ENCODE measurements at places on chromosomes 11 and 22.

DNA sequence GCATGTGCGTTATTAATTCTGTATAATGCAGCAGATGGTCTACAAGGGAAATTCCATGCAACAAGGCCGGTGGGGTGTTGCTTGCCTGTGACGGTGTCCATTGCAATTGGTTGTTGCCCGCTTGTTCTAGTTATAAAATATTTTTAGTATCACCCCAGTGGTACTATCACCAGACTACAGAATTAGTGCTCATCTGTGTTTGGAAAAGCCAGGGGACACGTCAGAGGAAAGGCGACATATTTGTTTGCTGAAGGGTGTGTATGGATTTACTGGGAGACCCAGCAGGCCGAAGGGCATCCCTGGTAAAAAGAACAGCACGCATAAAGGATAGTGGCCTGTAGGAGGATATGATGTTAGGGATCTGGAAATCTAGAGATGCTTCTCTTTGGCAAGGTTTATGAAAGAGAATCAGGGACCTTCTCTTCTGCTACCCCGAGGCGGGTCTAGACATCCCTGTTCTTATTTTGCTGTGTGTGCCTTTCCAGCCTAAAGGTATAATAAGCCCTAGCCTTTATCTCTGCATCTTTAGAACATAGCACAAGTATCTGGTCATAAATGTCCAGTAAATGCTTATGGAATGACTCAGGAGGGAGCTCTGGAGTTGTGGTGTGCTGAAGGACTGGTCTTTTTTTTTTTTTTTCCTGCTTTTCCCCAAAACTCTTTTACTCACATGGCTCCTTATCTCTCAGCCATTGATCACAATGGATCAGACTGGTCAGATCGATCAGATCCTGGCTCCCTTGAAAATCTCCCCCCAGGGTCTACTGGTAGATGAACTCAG lies 90.9 kb downstream of the LDLRAD3 start:
- no peak for DNase-seq

DNA sequence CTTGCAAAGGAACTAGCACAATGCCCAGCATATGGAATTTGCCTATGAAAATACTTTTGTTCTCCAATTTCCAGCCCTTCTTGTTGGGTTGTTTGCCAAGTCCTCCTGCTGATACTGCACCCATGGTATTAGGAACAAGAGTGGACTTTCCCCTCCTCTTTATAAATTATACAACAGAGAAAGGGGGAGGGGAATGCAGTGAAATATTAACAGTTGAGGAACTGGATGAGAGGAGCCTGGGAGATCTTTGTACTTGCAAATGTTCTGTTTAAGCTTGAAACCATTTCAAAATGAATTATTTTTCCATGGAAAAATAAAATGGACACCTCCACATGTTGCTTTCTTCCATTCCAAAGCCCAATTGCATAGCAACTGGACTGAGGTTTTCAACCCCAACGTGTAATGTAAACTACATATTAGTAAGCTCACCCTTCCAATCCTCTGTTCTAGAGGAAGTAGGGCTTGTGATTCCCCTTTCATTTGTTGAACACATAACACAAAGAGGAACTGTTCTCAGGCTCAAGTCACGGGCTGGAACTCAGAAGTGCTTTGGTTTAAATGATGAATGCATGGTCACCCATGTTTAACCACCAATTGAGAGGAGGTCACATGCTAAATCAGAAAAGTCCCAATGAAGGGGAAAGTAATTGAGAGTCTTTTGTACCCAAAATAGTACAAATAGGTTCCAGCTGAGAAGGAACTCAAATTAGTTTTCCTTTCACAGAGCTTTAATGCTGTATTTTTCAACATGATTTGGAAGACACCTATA lies 66.2 kb upstream of the ZC3H12C start:
- peak; percentile 60 for DNase-seq

DNA sequence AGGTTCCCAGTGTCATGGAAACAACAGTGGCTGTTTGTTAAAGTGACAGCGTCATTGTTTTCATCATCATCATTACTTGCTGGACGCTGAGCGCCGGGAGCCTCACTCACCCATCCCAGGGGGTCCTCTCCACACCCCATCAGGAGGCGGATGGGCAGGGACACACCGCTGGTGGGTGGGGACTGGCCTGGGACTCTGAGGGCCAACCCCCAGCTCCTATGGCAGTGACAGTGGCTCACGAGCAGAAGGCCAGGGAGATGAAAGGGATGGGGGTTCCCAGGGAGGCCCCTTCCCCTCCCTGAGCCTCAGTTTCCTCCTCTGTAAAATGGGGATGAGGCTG lies 76.6 kb upstream of the PRR5 start:
- no peak for DNase-seq

DNA sequence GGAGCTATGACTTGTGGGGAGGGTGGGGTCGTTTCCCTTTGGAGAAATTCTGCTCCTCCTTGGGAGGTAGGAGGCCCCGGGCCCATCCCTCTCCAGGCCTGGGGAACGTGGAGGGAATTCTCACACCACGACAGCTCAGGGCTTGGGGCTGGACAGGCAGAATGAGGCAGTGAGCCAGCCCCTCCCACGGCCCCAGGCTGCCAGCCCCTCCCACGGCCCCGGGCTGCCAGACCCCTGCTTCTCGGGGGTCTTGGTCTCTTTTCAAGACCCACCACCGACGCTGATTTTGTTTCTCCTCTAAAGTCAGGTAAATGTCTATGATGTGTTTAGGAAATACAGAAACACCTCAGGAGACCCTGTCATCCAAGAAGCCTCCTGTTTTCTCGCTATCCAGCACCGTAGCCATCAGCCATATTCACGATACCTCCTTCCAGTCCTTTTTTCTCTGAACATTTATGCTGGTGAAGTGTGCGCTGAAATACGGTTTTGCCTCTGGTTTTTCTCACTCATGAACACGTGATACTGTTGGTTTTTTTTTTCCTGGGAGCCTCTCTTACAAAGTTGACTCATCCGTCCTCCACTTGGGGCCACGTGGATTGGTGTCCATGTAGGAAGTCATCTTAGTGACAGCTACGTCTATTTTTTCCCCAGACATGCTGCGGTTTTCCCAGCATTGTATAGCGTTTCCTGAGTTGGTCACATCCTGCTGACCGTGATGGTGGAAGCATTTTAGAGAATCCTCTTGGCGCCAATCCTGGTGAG lies 1219.6 kb downstream of the BRD1 start:
- DNase-seq: no peak

- DNase-seq: peak; percentile 72
These were observed 7.9 kb downstream of the FEN1 start for GRCh38 chr11:61800331-61801281.

DNA sequence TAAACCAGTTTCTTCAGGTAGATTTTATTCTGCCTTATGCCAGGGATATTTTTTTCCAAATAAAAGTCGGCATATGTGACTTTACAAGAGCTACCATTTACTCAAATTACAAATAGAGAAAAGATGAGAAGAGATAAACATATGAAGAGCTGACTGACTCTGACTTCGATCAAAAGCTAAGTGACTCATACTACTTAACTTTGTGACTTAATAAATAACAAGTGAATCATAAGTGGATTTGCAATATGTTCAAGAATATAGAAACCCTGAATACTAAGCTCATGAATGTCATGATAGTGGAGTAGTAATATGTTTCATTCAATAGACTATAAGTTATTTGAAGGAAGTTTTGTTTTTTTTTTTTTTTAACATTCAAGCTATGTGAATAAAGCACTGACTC lies 130.5 kb upstream of the ANO3 start:
- no peak for DNase-seq

GRCh38 chr11:46951864-46952263 lies 15.3 kb downstream of the CSTPP1 start:
- no peak for DNase-seq

GRCh38 chr11:125227151-125227550 lies 62.6 kb downstream of the PKNOX2 start:
- no peak for DNase-seq

- DNase-seq: peak; percentile 92
These were observed 23.2 kb upstream of the ZBTB16 start for GRCh38 chr11:114036147-114036811.

GRCh38 chr11:112628676-112629075 lies 332.5 kb upstream of the NCAM1 start:
- DNase-seq: no peak

DNA sequence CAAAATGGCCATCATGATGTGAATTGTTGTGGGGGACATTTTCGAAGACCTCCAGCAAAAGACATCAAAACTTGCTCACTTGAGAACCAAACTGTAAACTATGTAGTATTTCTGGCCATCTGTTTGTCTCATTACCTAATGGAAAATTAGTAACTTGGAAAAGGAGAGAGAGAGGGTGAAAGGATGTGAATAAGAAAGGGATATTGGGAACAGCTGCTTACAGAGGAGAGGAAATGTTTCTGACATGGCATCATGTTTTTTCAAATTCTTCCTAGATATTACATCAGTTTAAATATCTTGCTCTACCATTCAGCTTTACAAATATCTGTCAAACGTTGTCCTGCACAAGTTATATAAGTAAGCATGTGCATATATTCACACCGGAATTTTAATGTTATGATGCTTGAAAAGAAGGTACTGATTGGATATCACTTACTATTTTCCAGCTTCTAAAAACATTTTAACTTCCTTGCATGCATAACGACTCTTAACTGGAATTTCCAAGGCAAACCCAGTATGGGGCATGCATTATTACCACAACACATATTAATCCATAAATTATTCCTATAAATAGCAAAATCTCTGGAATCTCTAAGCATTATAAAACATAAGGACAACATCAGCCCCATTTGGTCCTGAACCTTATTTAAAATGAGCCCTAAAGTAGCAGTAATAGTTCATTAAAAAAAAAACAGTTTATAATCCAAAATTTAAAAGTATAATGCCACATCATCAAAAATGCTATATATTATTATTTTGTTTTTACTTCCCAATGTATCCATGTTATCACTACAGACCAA lies 20.0 kb downstream of the GUCY1A2 start:
- DNase-seq: no peak

DNA sequence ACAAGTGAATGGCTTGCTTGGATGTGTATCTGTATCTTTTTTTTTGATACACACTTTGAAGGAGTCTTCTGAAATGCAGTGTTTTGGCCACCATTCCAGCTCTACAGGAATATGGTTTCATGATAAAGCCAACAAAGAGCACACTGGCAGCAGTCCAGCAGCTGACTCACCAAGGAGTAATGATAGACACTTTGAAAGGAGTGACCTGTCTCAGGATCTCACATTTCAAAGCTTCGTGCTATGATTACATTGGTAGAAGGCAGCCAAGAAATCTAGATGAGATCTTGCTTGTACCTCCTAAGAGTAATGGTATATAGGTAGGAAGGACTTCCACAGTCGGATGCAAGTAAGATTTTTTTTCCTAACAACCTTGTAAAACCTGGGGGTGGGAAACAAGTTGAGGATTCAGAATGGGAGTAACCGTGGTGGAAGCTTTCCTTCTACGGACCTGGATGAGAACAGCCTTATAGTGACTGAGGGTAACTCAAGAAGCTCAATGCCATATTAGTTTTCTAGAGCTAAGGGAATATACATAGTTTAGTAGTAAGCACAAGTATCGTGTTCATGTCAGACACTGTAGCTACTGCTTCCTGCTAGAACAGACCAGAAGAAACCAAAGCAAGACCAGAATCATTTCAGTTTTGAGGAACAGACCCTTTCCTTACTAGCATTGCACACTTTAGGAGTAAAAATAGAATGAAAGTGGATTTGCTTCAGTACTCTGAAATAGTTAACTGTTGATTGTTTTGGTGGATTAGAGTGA lies 25.0 kb downstream of the MTMR3 start:
- peak; percentile 96 for DNase-seq

DNA sequence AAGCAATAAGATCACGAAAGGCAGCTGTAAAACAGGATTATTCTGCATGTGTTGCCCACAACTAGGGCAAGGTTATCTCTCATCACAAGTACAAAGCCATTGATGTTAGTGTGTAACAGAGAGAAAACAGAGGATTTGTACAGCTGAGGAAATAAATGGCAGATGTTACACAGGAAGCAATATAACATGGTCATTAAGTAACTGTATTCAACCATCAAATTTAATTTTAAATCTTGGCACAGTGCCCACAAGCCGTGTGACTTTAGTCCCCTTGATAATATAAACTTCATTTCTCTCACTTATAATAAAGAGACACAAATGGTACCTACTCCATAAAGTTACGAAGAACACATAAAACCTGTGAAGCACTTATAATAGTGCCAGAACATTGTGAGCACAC lies 17.3 kb downstream of the OR51E2 start:
- no peak for DNase-seq

DNA sequence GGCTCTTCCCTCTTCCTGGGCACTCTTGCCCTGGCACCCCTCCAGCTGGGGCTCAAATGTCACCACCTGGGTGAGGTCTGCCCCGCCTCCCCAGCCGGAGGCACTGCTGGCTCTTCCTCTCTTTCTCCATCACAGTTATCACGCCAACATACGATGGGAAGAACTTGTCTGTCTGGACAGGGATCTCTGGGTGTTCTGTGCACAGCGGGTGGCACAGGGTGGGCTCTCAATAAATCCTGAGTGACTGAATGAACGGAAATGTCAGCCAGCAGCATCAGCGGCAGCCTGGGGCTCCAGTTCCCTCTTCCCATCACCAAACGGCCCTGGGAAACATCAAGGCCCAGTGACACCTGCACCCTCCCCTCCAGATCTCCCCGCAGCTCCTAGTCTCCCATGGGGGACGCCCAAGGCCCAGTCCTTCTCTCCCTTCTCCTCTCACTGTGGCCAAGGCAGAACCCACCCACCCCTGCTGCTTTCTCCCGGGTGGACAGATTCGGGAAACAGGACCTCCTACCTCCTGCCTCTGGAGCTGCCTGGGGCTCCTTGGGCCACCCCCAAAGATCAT lies 440 bp upstream of the SLC25A45 start:
- DNase-seq: no peak

GRCh38 chr11:93396316-93396715 lies 65.8 kb downstream of the DEUP1 start:
- DNase-seq: no peak

GRCh38 chr11:12042215-12042676 lies 33.8 kb upstream of the DKK3 start:
- peak; percentile 68 for DNase-seq

- no peak for DNase-seq
These were observed 572.9 kb downstream of the NTM start for GRCh38 chr11:131943295-131943694.

DNA sequence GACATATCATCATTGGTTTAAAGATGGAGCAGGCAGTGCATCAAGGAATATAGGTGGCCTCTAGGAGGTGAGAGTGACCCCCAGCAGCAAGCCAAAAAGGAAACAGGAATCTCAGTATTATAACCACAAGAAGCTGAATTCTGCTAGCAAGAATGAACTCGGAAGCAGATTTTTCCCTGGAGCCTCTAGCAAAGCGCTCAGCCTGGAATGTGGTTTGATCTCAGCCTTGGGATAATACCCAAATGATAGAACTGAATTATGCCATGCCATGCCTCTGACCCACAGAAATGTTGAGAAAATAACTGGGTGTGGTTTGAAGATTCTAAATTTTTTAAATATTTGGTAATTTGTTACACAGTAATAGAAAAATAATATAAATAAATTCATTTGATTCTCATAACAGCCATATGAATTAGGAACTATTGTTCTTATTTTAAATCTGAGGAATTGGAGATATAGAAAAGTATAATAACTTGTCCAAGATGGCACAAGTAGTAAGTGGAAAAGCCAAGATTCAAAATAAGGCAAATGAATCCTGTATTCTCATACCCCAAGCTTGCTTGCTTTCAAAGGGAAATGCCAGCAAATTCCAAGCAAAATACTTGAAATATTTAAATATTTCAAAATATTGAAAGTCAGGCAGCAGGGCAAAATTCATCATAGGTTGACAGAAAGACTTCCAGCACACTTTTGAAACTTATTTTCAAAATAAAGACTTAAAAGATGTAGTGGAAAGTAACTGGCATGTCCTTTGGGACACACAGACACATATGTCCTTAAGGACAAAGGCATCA lies 567.4 kb downstream of the KCNA4 start:
- no peak for DNase-seq

- DNase-seq: no peak
These were observed 590.5 kb downstream of the OPCML start for GRCh38 chr11:132941761-132942160.
